ENCODE measurements at places on chromosomes 2 and 18. TPM values are rescaled to one million over a fixed set of nuclear protein-coding genes. Genes with fewer than 3 reads are reported as not detected.
A peak's percentile ranks its signal among the peaks of the same experiment; 100 is the strongest.

- DNase-seq, result no peak
Observed at GRCh38 chr2:149827585-149828126, 240.1 kb upstream of the MMADHC start.

GRCh38 chr2:9268301-9269080 is 61.9 kb downstream of the ASAP2 start:
- DNase-seq, result no peak

DNA sequence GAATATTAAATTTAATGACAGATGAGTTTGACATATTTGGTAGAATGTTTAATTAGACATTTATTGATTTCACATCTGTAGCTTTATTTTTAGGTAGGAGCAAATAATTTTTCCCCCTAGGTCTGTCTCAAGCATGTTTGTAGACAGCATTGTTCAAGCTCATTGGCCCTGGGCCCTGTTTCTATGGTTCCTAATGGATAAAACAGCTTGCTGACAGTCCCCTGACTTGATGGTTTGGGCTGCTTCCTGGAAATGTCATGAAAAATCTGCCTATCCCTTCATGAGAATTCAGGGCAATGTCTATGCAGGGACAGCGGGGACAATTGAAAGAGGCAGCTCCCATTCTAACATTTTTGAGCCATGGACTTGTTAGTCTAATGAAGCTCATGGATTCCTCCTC is 14.6 kb upstream of the MEP1B start:
- no peak for DNase-seq

- DNase-seq, result no peak
Observed at GRCh38 chr2:20352581-20353216, 2.1 kb upstream of the PUM2 start.

DNA sequence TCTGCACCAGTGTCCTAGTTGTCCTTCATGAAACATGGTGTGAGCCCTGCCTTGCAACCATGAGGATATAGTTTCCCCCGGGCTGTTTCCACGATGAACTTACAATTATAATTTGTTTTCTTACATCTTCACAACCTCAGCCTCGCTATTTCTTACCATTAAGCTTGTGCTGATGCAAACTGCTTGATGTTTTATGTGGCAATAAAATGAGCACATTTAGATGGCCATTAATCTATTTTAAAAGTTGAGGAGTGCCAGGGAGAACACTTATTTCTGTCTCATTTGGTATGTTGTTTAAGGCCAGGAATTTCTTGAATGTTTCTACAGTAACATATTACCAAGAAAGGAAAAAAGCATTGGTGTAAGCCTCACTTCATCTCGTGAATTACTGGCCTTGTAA is 214.5 kb upstream of the SLC8A1 start:
- no peak for DNase-seq

DNA sequence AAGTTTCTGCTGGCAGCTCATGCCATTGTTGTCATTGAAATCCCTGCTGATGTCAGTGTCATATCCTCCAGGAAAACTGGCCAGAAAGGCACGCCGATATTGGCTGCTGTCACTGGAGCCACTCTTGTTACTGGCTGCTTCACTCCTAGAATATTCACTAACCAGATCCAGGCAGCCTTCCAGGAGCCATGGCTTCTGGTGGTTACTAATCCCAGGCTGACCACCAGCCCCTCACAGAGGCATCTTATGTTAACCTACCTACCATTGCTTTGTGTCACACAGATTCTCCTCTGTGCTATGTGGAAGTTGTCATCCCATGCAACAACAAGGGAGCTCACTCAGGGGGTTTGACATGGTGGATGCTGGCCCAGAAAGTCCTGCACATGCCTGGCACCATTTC is 27.0 kb upstream of the MTX2 start:
- DNase-seq, result no peak

GRCh38 chr2:161352719-161353118 is 44.5 kb downstream of the PSMD14 start:
- no peak for DNase-seq

DNA sequence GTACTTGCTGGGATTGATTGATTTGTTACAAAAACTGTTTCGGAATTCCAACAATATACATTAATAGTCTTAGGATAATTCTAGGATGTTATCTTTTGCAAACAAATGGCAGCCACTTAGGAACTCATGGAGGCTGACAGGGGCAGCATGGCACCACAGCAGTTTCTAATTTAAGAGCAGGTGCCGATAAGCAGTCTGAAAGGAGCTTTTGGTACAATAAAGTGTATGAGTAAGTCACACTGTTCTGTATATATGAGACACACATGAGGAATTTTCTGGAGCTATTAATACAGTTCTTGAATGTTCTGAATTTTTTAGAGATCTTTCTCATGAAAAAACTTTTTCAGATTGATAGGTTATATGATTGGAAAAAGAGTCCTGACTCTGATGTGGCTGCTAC is 52.2 kb downstream of the EIF5B start:
- DNase-seq, result no peak

GRCh38 chr2:99861376-99861760 is 281.0 kb downstream of the AFF3 start:
- no peak for DNase-seq

- DNase-seq, result no peak
Observed at GRCh38 chr2:11656252-11656651, 13.7 kb downstream of the NTSR2 start.

DNA sequence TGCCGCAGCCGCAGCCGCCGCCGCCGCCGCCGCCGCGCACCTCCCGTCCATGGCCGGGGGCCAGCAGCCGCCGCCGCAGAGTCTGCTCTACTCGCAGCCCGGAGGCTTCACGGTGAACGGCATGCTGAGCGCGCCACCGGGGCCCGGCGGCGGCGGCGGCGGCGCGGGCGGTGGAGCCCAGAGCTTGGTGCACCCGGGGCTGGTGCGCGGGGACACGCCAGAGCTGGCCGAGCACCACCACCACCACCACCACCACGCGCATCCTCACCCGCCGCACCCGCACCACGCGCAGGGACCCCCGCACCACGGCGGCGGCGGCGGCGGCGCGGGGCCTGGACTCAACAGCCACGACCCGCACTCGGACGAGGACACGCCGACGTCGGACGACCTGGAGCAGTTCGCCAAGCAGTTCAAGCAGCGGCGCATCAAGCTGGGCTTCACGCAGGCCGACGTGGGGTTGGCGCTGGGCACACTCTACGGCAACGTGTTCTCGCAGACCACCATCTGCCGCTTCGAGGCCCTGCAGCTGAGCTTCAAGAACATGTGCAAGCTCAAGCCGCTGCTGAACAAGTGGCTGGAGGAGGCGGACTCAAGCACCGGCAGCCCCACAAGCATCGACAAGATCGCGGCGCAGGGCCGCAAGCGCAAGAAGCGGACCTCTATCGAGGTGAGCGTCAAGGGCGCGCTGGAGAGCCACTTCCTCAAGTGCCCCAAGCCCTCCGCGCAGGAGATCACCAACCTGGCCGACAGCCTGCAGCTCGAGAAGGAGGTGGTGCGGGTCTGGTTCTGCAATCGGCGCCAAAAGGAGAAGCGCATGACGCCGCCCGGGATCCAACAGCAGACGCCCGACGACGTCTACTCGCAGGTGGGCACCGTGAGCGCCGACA is 2.4 kb downstream of the POU3F3 start:
- DNase-seq, result peak; percentile 70

GRCh38 chr2:98376996-98377395 is 30.7 kb downstream of the CNGA3 start:
- no peak for DNase-seq

DNA sequence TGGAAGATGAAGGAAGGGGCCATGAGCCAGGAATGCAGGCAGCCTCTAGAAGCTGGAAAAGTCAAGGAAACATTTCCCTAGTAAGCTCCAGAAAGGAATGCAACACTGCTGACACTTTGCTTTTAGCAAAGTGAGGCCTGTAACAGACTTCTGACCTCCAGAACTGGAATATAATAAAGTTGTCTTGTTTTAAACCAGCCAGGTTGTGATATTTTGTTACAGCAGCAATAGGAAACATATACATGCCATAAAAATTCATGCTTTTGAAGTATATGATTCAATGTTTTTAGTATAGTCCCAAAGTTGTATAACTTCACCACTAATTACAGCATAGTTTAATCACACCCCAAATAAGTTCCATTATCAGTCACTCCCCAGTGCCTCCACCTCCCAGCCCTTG is 15.2 kb upstream of the ZNF396 start:
- DNase-seq, result no peak

DNA sequence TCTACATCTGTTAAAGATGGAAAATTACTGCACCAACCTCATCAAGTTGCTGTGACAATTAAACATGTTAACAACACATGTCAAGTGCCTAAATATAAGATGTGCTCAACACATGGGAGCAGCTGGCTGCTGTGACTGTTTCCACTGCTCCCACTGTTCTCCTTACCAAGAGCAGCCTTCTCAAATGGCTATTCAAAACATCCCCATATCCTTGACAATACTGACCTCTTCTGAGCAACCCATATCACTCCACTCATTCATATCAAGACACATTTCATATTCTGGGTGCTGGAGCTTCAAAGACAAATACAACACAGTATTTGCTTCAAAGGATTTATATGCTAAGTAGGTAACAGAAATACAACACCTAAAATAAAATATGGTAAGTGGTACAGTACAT is 60.3 kb downstream of the PIAS2 start:
- DNase-seq, result no peak

DNA sequence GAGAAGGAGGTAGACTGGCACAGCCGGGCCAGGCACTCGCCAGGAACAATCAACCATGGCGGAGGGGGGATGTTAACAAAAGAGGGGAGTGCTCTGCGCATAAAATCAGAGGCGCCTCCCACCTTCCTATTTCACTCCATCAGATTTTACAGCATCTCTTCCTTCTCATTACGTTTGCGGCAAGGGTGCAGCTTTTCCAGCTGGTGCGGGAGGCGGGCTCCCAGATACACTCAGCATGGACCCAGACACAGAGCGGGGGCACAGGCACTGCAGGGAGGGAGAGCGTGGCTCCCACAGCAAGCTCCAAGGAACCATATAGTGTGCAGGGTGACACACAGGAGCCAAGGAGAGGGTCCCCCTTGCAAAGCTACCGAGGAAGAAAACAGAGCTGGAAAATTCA is 176.3 kb downstream of the EIPR1 start:
- no peak for DNase-seq

- DNase-seq, result peak; percentile 87
Observed at GRCh38 chr2:96637385-96638143, 548 bp downstream of the KANSL3 start.

GRCh38 chr2:9261231-9261883 is 54.7 kb downstream of the ASAP2 start:
- no peak for DNase-seq

Gene AP1S3
- 8.5 TPM for total RNA-seq

Gene INHBB
- 3.6 TPM for total RNA-seq

Gene EDAR
- total RNA-seq, result 0.34 TPM

Gene OTX1
- total RNA-seq, result 0.25 TPM

Gene KCNIP3
- total RNA-seq, result 3.5 TPM

Gene TYMS
- 5.2 TPM for total RNA-seq

Gene CHRND
- total RNA-seq, result not detected
